Cortex of kidney (tissue), 1 donor: ENCODE measurements at places on chromosomes 6 and 20.

DNA sequence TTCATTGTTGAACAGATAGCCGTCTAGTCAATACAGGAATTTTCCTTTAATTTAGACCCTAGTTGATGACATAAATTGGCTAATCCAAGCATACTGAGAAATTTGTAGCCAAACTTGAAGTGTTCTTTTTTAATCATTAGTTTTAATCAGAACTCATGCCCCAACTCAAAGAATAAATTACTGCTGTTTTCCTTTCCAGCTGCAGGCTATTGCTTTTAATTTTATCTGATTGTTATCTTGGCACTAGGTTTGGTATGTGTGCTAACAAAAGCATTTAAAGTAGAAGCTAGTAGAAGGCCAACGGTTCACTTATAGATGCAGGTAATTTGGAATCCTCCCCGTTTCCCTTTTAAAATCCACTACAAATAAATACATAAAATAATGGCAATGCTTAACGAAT is 188.5 kb downstream of the CD109 start:
- no peak for DNase-seq

- no peak for DNase-seq
Measured at GRCh38 chr6:120248451-120248850, 898.9 kb upstream of the MAN1A1 start.

DNA sequence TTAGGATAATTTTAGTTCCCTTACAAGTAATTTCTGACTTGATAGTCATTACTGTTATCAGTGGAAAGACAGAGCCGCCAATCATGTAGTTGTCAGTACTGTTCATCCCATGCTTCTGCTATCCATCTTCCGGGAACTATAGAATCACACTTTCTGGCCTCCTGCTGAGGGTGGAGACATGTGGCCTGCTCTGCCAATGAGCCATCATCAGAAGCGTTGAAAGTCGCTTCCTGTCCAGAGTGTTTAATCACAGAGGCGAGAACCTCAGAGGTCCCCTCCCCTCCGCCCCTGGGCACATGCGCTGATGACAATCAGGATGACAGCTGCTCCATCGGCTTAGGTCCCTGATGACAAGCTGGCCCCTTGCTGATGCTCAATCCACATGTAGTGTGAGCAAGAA is 3.0 kb downstream of the DDO start:
- no peak for DNase-seq

DNA sequence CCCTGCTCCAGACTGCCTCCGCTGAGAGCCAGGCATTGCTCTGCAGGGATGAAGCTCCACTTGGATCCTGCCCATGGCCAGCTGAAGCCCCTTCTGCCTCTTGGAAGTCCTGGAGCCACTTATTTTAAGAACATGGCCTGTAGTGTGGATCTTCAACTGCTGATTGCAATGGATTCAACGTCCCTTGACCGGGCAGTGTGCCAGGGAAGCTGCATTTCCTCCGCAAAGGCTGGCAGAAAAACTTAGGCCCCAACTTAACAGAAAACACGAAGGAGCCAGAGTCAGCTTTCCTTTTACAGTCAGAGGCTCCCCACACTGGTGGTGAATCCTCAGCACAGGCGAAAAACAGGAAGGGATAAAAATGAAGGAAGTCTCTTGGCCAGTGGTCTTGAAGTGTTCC is 26.3 kb upstream of the FOXQ1 start:
- DNase-seq: no peak

GRCh38 chr20:1396264-1396663 is 3.4 kb upstream of the FKBP1A start:
- no peak for DNase-seq

- DNase-seq: no peak
Measured at GRCh38 chr6:72324591-72324990, 297.3 kb upstream of the KCNQ5 start.

DNA sequence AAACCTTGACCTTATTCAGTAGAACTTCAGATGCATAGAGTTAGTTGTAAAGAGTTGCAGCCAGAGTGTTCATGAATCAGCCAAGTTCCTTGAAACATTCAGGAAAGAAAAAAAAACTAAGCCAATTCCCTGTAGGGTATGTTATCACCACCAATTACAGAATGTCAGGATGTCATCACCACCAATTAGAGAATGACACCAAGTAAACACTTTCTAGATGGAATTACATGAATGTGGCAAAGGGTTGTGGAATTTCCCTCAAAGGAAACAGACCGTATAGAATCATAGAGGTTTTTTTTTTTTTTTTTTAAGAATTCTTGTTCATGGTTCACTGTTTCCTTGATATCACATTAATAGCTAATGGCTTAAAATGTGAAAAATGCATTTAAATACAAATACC is 472.1 kb upstream of the RNF217 start:
- no peak for DNase-seq

GRCh38 chr6:4459032-4459431 is 317.2 kb upstream of the CDYL start:
- no peak for DNase-seq

DNA sequence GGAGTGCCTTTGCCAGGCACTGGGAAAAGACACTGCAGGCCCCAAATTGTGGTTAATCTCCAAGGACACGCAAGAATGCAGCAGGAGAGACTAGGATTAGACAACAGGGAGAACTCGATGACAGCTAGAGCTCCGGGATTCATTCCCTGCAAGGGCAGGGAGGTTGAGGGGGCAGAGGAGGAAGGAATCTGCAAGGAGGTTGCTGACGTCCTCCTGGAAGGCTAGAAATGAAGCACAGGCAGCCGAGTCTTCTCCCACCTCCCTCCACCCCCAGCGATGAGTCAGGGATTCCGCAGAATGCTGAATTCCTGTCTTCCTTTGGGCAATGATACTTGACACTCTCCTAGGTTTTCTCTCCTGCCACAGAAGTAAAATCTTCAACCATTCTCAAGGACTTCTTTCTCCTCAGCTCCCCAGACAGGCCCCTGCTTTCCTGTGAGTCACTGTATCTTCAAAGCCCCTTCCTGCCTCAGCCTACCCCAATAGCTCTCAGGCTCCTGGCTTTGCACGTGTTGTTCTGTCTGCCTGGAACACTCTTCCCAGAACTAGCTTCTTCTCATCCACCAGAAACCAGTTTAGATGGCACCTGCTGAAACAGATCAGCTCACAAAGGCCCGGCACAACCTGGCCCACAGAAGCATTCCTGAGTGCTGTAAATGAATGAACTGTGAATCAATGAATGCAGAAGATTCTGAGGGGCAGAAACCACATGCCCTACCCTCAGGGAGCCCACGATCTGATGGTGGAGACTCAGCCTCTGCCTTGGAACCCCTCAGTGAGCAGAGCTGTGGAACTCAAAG is 85.6 kb downstream of the MRPL14 start:
- no peak for DNase-seq

DNA sequence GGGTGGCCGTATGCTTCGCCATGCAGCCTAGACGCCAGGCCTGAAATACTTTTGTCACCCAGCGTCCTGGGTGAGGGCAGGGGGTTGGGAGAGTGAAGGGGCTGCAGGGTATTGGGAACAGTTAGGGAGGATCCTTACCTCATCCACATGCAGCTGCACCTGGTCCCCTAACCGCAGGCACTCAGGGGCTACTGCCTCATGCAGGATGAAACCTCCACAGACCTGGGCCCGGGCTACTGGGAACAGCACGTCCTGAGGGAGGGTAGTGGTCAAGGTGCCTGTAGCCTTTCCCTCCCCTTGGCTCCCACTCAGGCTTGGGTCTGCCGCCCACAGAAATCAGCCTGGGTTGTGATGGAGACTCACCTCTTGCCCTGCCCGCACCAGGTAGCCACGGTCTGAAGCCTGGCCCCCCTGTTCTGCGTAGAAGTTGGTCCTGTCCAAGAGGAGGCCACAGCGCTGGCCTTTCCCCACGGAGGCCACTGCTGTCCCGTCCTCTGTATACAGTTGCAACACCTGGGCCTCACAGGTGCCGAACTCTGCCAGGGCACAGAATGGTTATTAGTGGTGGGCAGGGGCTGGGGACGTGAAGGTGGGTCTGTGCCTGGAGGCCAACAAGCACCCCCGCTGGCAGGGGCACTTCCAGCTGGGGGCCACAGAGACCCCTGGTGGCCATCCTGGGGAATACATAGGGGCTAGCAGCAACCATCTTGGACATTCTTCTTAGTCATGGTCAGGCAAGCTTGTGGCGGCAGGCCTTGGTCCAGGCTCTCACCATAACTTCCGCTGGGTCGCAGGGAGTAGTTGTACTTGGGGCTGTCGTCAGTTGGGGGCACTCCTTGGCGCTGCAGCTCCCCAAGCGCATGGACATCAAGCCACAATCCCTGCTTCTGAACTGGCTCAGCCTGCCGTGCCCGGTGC is 8.6 kb downstream of the AARS2 start:
- DNase-seq: no peak

- no peak for DNase-seq
Measured at GRCh38 chr6:16653226-16653625, 108.0 kb downstream of the ATXN1 start.

GRCh38 chr6:56363796-56364430 is 116.5 kb upstream of the COL21A1 start:
- DNase-seq: no peak

DNA sequence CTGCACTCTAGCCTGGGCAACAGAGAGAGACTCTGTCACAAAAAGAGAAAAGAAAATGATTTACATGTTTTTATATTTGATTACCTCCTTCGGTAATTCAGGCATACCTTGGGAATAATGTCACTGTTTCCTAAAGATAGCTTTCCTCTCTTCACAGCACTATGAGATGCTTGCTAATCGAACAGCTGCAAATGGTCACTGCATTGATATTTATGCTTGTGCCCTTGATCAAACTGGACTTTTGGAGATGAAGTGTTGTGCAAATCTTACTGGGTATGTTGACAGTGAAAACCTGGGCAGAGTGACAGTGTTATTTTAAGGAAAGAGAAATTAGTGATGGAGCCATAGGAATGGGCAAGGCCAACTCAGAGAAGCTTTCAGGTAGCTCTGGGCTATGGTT is 19.6 kb downstream of the SEC23B start:
- no peak for DNase-seq

DNA sequence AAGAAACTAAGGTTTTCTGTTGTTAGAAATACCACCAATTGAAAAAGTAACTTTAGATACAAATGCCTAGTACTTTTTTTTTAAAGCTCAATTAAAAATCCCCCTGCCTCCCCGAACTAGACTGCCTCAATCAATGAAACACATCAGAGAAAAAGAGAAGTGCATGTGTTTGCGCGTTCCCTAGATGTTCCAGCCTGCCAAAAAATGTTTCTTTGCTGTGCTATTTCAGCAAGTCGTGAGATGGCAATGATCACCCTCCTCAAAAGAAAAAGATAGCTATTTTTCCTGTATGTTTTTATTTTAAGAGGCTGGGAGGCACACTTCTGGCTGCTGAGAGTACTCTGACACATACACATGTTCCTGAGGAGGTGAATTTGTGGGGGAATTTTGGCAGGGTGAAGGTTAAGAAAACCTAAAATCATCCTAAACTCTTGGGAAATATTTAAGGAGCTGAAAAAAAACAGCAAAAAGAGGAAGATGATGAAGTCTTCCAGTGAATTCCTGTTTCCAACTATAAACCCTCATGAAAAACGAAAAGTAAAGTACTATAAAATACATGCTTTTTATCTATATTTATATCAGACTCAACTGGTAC is 114.8 kb downstream of the HIVEP2 start:
- no peak for DNase-seq

GRCh38 chr20:4065391-4065844 is 50.1 kb upstream of the RNF24 start:
- DNase-seq: no peak
